SK-N-MC (cell line): ENCODE measurements at places on chromosomes 6 and 20.
A peak's percentile ranks its signal among the peaks of the same experiment; 100 is the strongest.

GRCh38 chr6:113786168-113786567 lies 71.0 kb upstream of the MARCKS start:
- DNase-seq, result no peak

DNA sequence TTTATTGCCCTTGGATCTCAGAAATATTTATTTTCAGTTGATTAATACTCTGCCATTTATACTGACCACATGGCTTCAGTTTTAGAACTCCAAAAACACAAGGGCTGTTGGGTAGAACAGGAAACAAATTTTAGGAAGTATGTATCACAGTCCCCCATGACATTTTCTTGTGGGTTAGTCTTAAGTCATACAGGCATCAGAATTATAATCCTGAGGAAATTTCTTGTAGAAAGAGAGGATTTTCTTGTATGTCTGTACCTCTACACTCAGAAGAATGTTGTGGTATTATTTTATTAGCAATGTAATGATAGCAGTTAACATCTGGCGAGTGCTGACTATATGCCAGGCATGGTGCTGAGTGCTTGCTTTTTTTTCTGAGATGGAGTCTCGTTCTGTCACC lies 302.9 kb downstream of the CLIC5 start:
- no peak for DNase-seq

DNA sequence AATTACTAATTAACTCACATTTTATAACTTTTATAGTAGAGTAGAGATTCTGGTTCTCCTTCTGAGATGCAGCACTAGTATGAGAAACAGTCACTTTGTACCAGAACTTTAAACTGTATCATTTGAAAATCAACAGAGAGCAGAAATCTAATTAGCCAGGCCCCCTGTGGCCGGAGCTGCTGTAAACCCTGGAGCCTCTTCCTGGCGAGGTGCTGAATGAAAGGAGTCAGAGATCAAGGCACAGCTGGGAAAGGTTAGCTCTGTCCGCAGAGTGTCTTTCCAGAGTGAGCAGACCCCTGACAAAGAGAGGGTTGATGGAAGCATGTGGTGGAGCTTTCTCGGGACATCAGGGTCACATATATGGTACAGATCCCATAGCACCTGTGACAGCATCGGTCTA lies 703.8 kb downstream of the RFPL4B start:
- no peak for DNase-seq

- DNase-seq, result no peak
Observed at GRCh38 chr6:156031516-156031915, 575.9 kb upstream of the NOX3 start.

- DNase-seq, result no peak
Observed at GRCh38 chr6:42251911-42252637, 34.4 kb upstream of the MRPS10 start.

DNA sequence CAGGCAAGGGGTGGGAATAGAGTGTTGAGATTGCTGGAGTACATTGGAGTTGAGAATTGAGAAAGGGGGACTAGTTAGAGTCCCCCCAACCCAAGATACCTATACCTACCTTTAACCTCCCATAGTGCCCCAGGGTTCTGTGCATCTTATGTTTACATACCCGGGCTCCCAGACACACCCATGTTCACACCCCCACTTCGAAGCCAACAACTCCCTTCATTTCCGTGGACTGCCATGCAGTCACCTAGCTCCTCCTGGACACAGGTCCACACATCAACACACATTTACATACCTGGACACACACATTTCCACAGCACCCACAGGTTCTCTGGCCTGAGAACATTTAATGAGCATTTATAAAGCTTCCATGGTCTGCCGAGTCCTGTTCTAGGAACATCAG lies 5.1 kb downstream of the TMEM63B start:
- no peak for DNase-seq

GRCh38 chr20:14832630-14833029 lies 495.2 kb upstream of the FLRT3 start:
- no peak for DNase-seq

DNA sequence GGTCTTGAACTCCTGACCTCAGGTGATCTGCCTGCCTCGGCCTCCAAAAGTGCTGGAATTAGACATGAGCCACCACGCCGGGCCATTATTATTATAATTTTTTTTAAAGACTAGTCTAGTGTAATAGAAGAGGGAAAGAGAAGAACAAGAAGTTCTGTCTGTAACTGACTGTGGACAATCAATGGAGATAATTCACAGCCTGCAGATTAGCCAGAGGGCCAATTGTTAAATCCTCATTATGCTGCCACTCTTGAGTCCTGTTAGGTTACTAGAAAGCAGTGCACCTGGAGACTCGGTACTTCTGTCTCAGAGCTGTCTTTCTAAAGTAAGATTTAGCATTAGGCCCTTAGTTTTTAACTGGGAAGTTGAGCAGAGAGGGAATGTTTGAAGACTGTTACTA lies 37.5 kb downstream of the CARMIL1 start:
- DNase-seq, result no peak

GRCh38 chr20:57320358-57320757 lies 9.2 kb upstream of the SPO11 start:
- no peak for DNase-seq

- peak; percentile 62 for DNase-seq
Observed at GRCh38 chr20:62832212-62832922, 15.5 kb downstream of the COL9A3 start.

- DNase-seq, result no peak
Observed at GRCh38 chr6:127554435-127555006, 22.5 kb upstream of the C6orf58 start.
